Stimulated activated CD8-positive, alpha-beta memory T cell treated with anti-CD3 and anti-CD28 coated beads, Interleukin-4, amount 100 ng/mL, for 1 hour (primary cell): ENCODE measurements at places on chromosomes 7 and 10.

DNA sequence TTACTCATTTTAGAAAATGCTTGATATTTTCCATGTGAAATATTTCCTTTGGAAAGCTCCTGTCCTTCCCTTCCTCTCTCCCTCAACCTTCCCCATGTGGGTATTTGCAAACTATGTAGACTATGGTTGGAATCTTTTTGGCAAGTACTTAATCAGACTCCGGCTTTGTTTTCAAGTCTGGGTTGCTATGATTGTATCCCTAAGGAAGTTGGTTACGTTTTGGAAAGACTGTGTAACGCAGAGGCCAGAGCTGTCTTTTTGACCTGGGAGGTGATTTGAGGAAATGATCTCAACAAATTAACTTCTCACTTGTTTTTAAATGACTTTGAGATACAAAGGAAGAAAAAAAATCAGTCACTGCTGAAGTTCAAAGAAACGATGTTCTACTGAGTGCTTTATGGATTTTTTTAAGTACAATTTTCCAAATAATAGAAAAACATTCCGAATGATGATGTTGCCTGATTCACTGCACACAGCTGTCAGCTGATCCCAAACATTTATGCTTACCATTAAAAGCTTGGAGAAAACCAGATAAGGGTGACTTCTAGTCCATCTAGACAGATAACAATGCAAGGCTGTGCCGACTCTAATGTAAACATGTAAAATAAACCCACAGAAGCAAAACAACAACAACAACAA lies 145.5 kb upstream of the CELF2 start:
- DNase-seq, result no peak

DNA sequence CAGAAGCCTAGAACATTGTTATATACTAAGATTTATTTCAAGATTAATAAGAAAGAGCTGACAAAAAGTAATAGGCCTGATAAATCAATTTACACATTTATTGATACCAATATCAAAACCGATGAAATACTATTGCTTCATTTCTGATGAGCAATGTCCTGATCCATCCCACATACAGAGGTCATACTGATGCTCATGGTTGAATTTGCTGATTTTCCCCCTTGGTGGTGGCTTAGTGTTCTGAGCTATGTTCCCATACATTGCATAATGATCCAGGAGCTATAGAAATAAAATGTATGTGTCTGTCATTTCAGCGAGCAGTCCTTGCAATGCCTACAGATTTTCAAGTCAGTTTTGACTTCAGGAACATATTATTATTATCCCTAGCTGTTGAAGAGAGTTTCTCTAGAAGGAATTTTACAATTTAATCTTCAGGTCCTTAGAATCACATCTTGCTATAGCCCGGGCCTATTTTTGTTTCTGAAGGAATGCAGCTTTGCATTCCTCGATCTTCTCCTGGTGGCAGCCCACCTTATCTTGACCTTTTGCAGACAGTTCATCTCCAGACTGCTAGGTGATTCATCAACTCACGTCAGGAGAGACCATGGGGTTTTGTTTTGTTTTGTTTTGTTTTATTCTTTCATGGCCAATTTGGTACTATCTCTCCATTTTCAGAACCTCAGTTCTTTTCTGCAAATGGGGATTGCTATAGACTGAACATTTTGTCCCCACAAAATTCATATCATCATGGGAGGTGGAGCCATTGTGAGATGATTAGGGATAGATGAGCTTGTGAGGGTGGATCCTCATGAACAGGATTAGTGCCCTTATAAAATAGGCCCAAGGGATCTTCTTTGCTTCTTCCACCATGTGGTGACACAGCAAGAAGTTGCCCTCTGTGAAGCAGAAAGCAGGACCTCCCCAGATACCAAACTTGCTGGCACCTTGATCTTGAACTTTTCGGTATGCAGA lies 465.6 kb upstream of the IGFBP3 start:
- no peak for DNase-seq

DNA sequence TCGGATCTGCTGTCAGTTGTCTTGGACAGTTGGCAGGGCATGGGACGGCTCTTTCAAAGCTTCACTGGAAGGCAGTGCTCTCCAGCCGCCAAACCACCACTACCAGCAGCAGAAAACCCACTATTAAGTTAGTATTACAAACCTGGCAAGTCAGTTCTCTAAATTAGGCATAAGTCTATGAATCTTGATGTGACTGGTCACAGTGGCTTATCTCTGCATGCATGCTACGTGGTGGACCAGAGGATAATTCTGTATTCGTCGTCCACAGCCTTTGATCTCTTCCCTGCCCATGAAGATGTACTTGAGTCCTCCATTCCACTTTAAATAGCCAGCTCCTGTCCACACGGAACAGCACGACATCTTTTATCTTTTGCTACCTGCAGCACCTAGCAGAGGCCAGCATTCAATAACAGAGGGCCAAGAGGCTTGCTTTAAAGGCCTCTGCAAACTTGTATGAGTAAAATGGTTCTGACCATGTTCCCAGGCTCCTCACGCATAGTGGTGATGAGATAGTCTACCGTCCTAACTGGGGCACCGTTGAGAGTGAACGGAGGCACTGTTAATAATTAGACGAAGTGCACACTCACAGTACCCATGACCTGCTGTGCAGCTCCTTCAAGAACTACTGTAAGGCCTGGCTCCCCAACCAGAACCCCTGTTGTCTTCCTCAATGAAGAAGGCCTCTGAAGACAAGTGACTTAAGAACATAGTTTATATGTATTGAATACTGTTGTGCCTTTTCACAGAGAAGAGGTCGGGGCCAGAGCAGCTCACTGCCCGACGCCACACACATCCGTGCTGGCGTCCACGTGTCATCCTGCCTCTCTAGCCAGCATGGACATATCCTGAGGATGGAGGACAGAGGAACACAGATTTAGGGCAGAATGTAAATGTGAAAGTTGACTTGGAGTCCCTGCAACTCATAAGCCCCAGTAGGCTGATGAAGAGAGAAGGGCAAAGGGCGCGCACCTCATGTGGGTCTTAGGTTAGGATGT lies 1.0 kb downstream of the GPR146 start:
- DNase-seq, result no peak

GRCh38 chr7:91212582-91212981 lies 51.7 kb upstream of the FZD1 start:
- no peak for DNase-seq

- no peak for DNase-seq
These were observed 113.4 kb upstream of the GPR141 start for GRCh38 chr7:37570145-37570544.

DNA sequence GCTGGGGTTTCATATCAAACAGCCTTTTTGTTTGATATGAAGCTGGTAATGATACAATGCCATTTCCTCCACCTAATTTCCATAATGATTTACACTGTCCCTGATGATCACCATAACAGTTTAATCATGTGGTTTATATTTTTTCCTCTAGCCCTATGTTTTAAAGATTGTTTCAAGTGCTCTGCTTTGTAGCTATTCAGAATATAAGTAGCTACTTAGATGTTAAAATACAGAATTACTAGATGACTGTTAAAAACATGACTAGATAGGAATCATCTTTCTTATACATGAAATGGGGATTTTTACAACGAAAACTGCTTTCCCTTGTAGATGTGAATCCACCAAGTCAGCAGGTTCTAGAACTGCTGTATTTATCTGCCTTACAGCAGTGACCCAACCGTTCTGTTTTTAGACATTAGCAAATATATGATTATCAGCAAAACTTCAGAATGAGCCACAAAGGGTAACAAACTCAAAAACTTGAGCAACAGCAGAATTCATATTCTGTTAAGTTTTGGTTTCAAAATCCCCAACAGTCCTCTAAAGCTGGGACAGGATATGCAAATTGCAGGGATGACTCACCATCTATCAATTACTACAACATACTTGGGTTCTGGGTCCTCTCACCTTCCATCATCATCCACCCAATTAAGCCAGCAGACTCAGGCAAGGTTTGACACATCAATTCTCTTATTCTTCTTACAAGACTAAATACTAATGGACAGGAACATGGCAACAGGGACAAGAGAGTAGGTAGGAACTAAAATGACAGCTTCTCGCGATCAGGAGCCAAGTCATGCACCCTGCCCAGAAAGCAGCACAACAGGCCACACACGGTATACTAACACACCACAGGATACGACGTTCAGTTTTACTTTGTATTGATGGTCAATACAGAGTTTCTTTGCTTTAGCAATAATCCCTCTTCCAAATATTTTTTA lies 83.9 kb downstream of the PIP4K2A start:
- no peak for DNase-seq
